ENCODE measurements at places on chromosomes 12 and 14.

GRCh38 chr12:102643879-102644575, 163.7 kb upstream of the IGF1 start:
- H3K4me1 ChIP-seq = no peaks in the 10 kb centered on the region
- H3K27ac ChIP-seq = no peak overlapping the region
- no peaks in the 10 kb centered on the region for H3K36me3 ChIP-seq
- H3K4me3 ChIP-seq = no peak overlapping the region
- no peaks in the 10 kb centered on the region for H3K27me3 ChIP-seq

DNA sequence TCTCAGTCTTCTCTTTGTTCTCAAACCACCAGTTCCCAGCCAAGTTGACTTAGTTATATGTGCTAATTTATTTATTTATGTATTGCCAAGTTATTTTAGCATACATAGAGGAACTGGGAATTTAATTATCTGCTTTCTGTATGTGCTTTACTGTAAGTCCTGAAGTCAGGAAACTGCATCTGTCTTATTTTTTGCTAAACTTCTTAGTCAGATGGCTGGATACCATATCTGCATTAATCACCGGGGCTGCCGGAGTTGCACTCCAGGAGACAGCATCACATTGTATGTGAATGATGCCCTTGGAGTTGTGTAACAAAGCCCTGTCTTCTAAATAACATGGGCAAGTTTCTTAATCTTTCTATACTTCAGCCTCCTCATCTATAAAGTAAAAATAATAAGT, 96.2 kb downstream of the MON2 start:
- no peak overlapping the region for H3K27ac ChIP-seq
- peaks cover 21% of the 10 kb centered on the region for H3K36me3 ChIP-seq
- H3K27me3 ChIP-seq = no peaks in the 10 kb centered on the region

DNA sequence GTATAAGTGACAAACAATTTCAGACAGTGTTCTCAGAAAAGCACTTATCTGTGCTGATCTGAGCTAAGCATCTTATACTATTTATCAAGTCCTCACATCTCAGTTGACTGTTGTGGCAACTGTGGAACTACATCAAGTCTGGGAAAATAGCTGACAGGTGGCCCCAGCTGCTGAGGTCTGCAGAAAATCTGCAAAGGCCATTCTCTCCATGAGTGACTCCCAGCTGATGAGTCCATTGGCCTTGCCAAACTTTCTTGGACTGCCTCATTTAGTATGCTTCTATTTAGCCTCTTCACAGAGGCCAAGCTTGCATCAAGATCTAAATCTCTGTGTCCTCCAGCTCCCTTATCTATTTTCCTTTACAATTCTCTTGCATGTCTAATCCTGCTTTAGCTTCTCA, 174.5 kb upstream of the RBM19 start:
- H3K36me3 ChIP-seq = no peaks in the 10 kb centered on the region
- no peak for DNase-seq

DNA sequence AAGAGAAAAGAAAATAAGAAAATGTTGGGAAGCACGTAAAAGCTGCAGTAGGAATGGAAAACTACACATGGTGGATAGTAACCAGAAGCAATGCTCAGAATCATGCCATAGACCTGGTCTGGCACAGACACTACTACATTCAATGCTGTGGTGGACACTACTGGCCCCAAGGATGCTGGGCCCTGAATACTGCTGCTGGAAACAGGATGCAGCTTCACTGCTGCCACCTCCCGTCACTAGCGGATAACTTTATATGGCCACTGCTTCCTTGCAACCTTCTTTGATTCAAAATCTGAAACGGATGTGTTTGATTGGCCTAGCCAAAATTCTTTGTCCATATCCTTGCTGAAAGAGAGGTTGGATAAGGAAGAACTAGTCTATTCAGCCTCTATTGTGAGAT, 30.7 kb downstream of the ADCY6 start:
- H3K4me1 ChIP-seq = no peaks in the 10 kb centered on the region
- no peak for DNase-seq
- H3K27me3 ChIP-seq = no peaks in the 10 kb centered on the region
- no peak overlapping the region for H3K4me3 ChIP-seq
- H3K27ac ChIP-seq = no peak overlapping the region

GRCh38 chr12:91432089-91432488, 249.5 kb upstream of the DCN start:
- H3K36me3 ChIP-seq = no peaks in the 10 kb centered on the region
- no peak for DNase-seq
- H3K27ac ChIP-seq = no peak overlapping the region

DNA sequence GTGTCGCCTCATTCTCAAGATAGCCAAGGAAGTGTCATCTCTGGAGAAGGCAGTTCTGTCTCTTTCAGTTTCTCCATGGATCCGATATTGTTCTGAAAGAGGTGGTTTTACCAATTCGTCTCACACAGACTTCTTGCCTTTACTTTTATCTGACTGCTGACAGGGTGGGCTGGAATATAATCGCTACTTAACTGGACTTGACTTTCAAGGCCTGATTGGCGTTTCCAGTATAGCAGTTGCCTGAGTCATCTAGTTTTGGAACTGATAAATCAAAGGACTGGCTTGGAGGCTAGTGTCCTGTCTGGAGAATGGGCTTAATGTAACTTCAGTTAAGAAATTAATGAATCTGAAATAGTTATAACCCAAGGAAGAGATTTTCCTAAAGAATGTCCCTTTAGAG, 21.6 kb downstream of the PRKCH start:
- DNase-seq = no peak
- peak overlapping the region; percentile 95 for H3K27ac ChIP-seq
- peaks cover 94% of the 10 kb centered on the region for H3K4me1 ChIP-seq
- H3K36me3 ChIP-seq = peaks cover 44% of the 10 kb centered on the region
- no peaks in the 10 kb centered on the region for H3K27me3 ChIP-seq

DNA sequence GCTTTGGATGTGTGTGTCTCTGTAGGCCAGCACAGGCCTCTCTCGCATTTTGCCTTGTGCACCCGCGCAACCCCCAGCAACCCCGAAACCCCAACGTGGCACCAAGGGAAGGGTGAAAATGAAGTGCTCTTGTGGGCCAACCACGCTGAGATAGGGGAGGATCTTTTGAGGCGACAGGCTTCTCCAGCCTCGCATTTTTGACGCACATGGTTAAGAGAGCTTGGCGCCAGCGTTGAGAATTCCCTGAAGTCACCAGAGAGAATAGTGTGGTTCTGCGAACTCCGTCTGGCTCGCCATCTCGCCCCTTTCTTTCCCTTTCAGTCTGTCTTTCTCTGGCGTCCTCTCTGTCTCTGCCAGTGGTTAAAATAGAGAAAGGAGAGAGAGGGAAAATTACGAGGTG, 1.9 kb upstream of the TBX3 start:
- H3K4me1 ChIP-seq = peaks cover 16% of the 10 kb centered on the region
- no peak overlapping the region for H3K4me3 ChIP-seq
- H3K27ac ChIP-seq = no peak overlapping the region
- H3K27me3 ChIP-seq = peaks cover 93% of the 10 kb centered on the region

DNA sequence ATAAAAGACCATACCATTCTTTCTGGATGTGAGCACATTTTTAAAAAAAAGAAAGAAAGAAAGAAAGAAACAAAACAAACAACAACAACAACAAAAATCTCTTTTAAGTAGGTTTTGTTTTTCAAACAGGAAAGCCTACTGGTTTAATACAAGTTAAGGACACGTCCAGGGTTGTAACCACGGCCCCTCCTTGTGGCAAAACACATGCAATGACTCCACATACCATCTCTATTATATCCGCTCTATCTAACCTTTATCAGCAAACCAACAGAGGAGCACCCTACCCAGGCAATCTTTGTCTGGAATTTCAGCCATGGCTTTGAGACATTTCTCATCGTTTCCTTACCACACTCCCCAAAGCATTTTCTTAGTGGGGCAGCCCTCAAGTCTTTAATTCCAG, 360.5 kb upstream of the TMPO start:
- H3K4me1 ChIP-seq = no peaks in the 10 kb centered on the region
- H3K36me3 ChIP-seq = no peaks in the 10 kb centered on the region
- peaks cover 6% of the 10 kb centered on the region for H3K27me3 ChIP-seq

DNA sequence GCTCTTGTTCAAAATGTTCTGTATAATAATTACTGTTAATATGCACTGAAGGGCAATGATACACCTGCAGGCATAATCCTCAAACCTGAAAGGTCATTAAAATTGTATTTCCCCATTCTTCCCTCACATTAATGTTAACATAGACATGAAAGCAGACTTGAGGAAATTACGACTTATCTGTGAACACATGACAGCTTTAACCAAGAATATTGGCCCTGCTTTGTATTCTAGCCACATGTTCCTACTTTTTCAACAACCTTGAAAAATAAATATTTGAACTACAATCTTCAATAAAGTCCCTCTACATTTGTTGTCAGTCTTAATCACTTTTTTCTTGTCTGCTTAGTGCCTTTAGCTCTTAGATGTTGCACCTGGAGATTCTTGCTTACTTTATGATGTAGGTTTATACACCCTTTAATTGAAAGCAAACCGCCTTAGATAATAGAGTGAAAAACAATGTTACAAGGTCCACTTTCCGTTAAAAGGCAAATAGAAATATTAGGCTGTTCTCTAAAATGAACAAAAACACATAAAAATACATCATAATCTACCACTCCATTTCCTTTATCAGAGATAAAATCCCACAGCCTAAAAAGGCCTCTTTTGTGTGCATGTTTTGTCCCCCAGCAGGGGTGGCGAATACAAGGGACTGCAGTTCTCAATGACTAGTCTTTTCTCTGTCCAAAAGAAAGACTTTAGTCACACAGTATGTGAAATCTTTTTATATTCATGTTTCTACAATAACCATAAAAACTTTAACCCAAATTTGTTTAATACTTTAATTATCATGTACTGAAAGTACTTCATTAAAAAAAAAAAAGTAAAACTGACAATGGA, 55.9 kb downstream of the ZFC3H1 start:
- H3K36me3 ChIP-seq = peaks cover 65% of the 10 kb centered on the region
- peaks cover 18% of the 10 kb centered on the region for H3K4me1 ChIP-seq
- no peaks in the 10 kb centered on the region for H3K27me3 ChIP-seq
- no peak overlapping the region for H3K27ac ChIP-seq

DNA sequence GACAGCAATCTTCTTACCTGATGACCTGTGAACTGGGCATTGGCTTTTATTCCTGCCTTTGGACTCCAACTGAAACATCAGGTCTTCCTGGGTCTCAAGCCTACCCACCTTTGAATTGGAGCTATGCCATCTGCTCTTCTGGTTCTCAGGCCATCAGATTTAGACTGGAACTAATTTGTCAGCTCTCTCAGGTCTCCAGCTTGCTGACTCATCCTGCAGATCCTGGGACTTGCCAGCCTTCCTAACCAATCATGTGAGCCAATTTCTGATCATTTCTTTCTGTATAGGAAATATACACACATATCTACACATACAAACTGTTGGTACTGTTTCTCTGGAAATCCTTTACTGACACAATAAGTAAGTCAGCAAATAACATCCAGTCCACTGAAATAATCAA, 65.3 kb upstream of the TSPAN8 start:
- H3K36me3 ChIP-seq = no peaks in the 10 kb centered on the region
- DNase-seq = no peak
- H3K27ac ChIP-seq = no peak overlapping the region

GRCh38 chr14:68248481-68249255, 429.1 kb downstream of the RAD51B start:
- peaks cover 15% of the 10 kb centered on the region for H3K4me1 ChIP-seq
- H3K4me3 ChIP-seq = no peak overlapping the region
- H3K27me3 ChIP-seq = no peaks in the 10 kb centered on the region
- H3K36me3 ChIP-seq = no peaks in the 10 kb centered on the region
- DNase-seq = no peak

DNA sequence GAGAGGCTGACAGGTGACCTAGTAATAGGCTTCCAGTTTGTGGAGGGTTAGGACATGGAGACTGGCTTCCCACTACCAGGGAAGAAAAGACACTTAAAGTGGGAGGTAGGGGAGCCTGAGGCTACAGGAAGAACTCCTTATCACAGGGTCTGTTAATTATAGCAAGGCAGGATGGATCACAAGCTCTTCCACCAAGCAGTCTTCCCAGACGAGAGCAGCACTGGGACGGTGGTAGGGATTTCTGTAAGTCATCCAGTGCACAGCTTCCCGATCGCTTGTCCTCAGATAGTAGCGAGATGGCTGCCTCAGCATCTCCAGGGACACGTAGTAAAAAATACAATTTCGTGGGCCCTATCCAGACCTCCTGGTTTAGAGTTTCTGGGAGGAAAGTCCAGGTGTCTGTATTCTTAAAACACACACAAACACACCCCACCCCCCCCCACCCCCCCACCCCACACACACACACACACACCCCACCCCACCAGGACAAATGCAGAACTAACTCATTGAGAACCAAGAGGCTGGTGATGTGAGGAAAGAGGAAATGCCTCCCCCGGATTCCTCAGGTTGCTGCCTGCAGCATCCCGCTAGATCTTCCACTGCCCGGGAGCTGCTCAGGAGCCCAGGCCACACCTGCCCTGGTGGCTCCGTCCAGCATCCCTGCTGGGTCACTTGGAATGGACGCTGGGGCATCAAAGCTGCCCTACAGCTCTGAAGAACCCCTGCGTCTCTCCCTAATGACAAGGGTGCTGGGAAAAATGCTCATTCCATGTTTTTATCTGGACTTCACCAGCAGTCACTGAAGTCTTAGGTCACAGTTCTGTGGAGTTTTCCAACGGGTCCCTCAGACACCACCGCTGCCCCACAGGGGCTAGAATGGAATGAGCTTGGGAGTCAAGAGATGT, 307.2 kb downstream of the CACNA1C start:
- peaks cover 34% of the 10 kb centered on the region for H3K4me1 ChIP-seq
- peaks cover 22% of the 10 kb centered on the region for H3K27me3 ChIP-seq
- H3K27ac ChIP-seq = no peak overlapping the region
- no peaks in the 10 kb centered on the region for H3K36me3 ChIP-seq

- H3K4me3 ChIP-seq = no peak overlapping the region
- H3K36me3 ChIP-seq = peaks cover 19% of the 10 kb centered on the region
- no peak overlapping the region for H3K27ac ChIP-seq
- no peaks in the 10 kb centered on the region for H3K4me1 ChIP-seq
- DNase-seq = no peak
These were observed 204.3 kb downstream of the ESR2 start for GRCh38 chr14:64089920-64090319.

DNA sequence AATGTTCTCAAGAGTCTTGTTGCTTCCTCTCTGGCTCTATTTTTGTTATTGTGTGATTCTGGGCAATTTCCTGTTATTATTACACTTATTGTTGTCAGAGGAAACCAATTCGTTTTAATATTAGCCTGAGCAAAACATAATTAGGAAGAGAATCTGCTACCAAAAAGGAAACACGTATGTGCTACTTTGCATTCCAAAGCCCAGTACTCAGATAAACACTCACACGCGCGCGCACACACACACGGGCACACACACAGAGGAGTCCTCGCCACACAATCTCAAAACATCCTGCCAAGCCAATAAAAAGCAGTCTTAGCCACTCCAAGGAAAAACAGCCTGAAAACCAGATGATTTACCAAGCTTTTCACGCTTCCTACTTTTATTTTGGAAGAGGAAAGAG, 400.7 kb downstream of the NUAK1 start:
- H3K4me3 ChIP-seq = no peak overlapping the region
- H3K36me3 ChIP-seq = no peaks in the 10 kb centered on the region
- no peak for DNase-seq
- H3K27me3 ChIP-seq = no peaks in the 10 kb centered on the region
- no peak overlapping the region for H3K27ac ChIP-seq
